ENCODE measurements at places on chromosomes 7 and 10. TPM values are rescaled to one million over a fixed set of nuclear protein-coding genes. Genes with fewer than 3 reads are reported as not detected.

Gene HKDC1
- not detected for total RNA-seq

Gene SP4
- total RNA-seq, result 19.4 TPM

- H3K27ac ChIP-seq, result no peak overlapping the region
- H3K27me3 ChIP-seq, result no peaks in the 10 kb centered on the region
- H3K36me3 ChIP-seq, result no peaks in the 10 kb centered on the region
- DNase-seq, result no peak
These were observed 655 bp downstream of the PTPRE start for GRCh38 chr10:127907411-127908105.

GRCh38 chr7:54080971-54081370, 461.2 kb upstream of the VSTM2A start:
- H3K4me3 ChIP-seq, result no peak overlapping the region
- no peaks in the 10 kb centered on the region for H3K27me3 ChIP-seq
- DNase-seq, result no peak
- H3K27ac ChIP-seq, result no peak overlapping the region

DNA sequence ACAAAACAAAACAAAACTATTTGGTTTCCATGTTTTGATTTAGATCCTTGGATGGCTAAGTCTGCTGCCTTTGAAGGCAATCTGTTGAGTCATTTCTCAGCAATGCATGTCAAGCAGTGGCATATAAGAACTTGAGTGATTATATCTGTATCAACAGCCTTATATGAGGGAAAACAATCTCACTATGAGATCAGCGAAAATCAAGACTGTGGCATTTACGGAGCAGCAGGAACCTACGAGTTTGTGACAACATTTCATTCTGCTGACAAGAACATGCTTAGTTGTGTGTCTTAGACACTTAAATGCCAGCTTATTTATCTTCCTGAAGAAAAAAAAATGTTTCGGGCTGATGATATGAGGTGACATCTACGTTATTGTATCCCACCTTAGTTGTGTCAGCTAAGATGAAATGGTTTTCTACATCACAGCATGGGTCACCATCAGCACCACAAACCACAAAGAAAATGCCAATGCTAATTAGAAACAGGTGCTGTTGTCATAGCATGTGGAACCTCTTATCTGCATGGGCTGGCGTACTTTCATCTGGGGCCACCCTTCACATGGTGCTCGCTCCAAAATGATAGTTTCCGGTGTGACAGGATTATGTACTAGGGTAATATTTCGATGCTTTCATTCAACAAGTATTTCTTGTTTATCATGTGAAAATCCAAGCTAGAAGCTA, 1085.5 kb downstream of the SORCS1 start:
- DNase-seq, result no peak
- H3K36me3 ChIP-seq, result no peaks in the 10 kb centered on the region
- H3K27me3 ChIP-seq, result no peaks in the 10 kb centered on the region
- H3K27ac ChIP-seq, result no peak overlapping the region
- no peaks in the 10 kb centered on the region for H3K4me1 ChIP-seq
